ENCODE measurements at places on chromosomes 3 and 15.

DNA sequence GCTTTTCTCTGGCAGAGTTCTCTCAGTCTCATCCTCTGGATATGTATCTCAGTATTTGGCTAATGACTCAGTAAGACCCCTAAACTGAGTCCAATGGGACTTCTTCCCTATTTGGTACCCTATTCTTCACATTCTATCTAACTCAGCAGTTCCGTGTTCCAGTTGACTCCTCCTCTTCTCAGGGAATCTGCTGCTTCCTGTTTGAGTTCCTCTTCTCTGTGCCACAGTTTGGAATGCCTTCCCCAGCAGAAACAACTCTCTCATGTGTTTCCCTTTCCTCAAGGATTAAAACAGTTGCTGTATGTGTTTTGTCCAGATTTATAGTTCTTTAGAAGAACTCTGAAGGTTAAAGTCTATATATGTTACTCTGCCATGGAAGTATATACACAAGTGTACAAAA lies 344.0 kb upstream of the RARB start:
- no peak for DNase-seq

DNA sequence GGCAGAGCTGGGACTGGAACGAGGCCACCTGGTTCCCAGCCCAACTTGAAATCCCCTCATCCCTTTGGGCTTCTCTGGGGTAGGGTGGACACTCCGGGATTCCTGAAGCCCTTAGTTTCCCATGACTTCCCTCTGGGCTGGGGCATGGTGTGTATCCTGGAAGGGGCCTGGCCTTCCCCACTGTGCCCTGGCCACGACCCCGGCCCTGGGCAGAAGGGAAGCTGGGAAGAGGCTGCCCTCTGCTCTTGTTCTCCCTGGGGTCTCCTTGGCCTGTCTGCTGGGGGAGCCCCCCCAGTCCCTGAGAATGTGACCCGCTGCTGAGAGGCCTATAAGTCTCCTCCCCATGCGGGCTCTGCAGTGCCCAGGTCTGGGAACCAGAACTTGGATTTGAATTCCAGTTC lies 104.9 kb downstream of the LINGO1 start:
- DNase-seq = no peak

- no peak for DNase-seq
Observed at GRCh38 chr3:15180042-15180611, 25.9 kb upstream of the CAPN7 start.

DNA sequence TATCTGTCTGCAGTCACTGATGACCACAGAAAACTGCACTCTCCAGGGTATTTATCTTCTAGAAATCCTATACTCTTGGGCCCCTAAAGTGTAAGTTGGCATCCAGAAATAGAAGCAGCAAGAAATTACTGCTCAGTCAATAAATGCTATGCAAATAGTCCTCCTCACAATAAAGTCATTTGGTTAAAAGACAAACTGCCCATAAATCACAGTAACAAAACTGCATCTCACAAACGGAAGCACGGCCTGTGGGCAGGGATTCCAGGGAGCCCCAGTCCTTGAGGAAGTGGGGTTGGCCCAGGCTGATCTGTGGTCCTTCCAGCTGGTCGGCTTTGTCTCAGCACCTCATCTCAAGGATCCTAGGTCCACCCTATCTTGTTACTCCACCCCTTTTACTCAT lies 29.7 kb upstream of the SPATA12 start:
- no peak for DNase-seq

- DNase-seq = no peak
Observed at GRCh38 chr3:166455744-166456143, 618.5 kb upstream of the BCHE start.

- DNase-seq = no peak
Observed at GRCh38 chr3:45103753-45104714, 42.1 kb downstream of the CDCP1 start.

DNA sequence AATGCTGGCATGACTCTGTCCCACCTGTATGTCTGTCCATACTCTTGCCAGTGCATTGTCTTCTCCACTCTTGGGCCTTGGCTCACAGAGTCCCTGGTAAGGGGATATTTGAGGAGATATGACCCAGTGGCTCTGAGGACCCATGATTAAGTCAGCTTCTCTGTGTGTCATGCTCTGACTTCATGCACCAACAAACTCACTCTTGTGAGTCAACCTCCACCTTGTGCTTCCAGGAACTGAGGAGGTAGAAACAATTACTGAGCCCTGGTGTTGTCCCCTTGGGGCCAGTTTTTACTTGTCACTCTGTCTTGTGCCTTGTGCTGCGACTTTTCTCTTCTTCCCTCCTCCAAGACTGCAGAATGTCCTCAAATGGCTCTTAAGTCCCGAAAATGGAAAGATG lies 127.1 kb downstream of the ABHD5 start:
- no peak for DNase-seq

DNA sequence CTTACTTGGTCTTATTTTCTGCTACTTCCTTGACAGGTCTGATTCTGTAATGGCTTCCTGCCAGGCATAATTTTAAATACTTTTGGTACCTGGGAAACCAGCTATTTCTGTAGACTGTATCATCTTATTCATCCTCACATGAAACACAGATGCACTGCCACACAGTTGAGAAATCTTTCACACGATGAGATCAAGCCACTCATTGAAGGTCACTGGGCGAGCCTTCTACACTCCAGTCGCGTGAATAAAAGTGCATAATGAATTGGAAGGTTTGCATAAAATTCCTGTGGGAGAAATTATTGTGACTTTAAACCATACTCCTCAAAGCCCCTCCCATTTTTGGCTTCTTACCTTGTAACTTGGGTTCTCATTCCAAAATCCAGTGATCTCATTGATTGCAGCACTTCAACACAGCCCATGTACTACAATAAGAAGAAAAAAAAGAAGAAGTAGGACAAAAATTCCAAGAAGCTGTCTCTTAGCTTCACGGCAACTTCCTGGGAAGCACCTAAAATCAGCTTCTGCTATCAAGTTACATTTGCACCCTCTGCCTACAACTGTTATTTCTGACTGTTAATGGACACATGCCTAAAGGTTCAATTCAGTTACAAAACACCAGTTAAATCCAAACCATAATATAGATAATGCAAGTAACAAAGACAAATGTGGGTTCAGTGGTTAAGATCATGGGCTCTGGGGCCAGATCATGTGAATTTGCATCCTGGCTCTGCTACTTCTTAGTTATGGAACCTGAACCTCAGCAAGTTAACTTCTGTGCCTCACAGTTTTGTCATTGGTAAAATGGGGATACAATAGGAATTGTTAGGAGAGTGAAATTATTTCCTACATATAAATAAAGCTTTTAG lies 39.0 kb downstream of the SHC4 start:
- no peak for DNase-seq

GRCh38 chr3:24428481-24428880 lies 66.2 kb downstream of the THRB start:
- DNase-seq = no peak

DNA sequence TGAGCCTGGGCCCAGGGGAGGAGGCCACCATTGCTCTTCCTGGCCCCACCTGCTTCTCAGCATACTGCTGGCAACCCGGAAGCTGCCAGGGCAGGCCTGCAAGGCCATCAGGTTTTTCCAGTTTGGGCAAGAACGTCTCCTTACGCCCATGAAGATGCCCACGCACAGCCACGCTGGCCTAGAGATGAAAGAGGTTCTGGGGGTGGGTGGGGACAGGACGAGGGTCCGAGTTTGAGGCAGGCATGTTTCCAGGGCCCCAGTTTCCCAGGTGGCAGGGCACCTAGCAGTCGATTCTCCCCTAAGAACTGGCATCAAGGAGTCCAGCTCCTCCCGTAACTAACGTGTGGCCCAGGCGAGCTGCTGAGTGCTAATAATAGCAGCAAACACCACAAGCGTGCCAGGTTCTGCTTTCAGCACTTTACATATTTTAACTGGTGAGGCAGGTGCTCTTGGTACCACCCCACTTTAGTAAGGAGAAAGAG lies 45.8 kb downstream of the ZNF710 start:
- DNase-seq = no peak

DNA sequence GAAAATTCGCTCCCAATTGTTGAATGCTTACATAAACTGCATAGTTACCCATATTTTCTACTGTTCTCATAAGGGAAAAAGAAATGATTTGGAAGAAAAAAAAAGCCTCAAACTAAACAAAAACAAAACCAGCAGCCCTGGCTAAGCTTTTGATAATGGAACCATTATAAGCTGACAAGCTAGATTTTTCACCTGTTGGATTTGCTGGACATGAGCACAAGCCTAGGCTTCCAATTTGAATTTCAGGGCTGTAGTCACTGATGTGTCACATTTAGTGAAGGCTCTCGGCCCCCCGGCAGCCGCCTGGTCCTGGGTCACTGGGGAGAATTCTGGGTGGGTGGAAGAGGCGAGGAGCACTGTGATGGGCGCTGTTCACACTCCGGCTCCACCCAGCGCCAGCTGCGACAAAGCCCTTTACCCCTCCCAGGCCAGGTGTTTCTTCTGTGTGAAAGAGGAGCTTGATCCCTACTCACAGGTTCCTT lies 4.6 kb downstream of the FBXL22 start:
- no peak for DNase-seq

- no peak for DNase-seq
Observed at GRCh38 chr3:32137870-32138269, 31.4 kb downstream of the GPD1L start.

DNA sequence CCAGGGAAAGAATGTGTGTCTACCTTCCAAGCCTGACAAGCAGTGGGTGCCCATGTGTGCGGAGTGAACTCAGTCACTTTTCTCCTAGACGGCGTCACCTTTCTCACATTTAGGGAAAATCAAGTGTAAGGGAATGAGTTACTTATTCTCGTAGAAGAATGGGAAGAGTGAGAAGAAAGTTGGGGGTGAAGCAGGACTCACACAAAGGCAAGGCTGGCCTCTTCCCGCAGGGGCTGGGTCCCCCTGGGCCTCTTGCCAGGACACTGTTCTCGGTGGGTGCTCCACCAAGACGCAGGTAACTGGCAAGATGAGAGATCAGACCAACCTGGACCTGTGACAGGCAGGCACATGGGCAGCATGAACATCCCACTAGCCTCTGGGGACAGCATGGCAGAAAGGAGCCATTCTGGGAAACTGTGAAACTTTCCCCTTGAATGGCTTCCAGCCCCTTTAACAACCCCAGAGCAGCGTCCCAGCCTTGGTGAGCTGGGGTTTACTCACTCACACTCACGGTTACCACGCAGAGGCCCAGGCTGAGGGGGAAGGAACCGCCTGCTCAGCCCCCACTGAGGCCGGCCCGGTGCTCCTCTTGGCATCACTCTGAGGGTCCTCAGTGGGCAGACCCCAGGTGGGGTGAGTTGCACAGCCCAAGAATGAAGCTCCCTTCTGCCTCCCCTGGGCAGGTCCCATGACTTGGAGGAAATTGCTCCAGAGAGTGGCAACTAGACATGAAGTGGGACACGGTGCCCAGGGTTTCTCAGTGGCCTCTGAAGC lies 15.0 kb upstream of the SRP14 start:
- no peak for DNase-seq

DNA sequence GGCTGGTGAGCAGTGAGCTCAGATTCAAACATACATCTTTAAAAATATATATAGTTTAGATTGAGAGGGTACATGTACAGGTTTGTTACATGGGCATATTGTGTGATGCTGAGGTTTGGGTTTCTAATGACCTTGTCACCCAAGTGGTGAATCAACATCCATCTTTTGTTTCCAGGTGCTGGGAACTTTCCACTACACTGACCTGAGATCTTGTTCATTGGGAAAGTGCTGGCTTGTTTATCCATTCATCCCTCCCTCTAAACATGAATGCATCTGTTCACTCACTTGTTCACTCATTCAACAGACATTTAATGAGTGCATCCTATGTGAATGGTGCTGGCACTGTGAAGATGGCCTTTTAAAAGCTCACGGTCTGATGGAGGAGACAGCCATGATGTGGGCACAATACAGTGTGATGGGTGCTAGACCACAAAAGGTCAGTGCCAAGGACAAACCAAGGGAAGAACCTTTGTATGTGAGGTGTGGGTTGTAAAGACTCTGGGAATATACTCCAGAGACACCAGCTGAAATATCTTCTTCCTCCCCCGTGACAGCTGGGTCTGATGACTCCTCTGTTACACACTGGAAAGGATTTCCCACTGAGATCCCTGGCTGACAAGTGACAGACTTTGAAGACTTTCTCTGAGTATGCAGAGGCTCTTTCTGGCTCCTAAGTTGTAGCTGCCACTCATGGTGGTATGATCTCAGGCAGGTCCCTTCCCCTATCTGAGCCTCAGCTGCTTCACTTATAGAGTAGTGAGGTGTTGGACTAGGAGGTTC lies 16.2 kb upstream of the ITGA11 start:
- DNase-seq = no peak

- DNase-seq = no peak
Observed at GRCh38 chr3:111548092-111548491, 6.1 kb downstream of the CD96 start.

DNA sequence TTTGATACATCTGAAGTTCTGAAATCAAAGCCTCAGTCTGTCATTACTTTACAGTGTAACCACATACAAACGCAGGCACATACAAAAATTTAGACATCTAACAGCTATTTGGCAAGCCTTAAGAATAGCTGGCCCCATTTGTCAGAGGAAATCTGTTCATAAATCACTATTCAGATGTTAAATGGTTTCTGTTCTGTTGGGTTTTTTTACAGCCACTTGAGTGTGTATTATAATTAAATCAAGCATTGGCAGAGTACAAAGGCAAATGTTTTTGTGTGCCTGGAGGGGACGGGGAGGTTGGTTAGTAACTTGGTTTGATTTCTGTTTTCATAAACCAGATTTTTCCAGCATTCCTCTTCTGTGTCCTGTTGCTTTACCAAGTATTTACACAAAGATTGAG lies 24.1 kb downstream of the PIGB start:
- no peak for DNase-seq

GRCh38 chr3:170414202-170414663 lies 4.4 kb upstream of the CLDN11 start:
- no peak for DNase-seq

GRCh38 chr3:78123058-78123457 lies 1083.2 kb downstream of the ROBO2 start:
- DNase-seq = no peak

DNA sequence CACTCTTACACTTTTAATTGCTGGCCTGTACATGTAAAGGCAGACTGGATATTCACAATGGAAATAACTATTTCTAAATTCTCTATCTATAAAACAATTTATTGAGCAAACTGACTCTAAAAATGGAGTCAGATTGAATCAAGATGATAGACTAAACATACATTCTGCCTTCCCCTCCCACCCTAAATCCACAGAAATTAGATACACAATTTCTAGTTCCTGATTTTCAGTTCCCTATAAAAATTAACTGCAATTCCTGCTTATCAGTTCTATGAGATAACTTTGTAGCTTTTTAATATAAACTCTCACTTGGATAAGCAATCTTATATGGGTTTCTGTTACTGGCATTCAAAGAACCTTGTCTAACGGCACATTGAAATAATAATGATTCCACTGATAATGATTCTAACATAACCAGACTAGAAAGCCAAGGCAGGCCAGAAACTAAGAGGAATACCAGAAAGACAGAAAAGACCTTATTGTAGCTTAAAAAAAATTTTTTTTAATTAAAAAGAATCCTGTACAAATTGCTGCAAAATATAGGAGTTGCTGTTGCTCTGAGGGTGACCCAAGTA lies 33.1 kb downstream of the TBC1D5 start:
- DNase-seq = no peak

GRCh38 chr3:71421475-71421819 lies 162.1 kb downstream of the FOXP1 start:
- no peak for DNase-seq

Measured in progenitor cell of endocrine pancreas (in vitro differentiated cells).